ENCODE measurements at places on chromosomes 3 and 15.

DNA sequence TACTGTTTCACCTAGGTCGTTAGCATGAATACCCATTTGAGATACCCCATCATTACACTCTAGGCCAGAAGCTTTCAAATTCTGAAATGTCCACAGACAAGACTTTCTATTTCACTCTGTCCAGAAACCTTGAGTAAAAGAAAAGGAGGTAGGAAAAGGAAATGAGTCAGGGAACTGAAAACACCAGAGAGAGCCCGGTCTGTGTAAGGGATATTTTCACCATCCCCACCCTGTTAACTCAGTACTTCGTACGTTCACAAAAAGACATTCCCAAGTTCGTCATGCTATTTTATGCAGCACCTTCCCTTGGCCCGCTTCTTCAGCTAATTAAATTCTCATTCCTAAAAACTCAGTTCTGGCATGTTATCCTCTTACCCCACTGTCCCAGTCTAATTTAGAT, 89.4 kb upstream of the SOX2 start:
- DNase-seq = no peak

DNA sequence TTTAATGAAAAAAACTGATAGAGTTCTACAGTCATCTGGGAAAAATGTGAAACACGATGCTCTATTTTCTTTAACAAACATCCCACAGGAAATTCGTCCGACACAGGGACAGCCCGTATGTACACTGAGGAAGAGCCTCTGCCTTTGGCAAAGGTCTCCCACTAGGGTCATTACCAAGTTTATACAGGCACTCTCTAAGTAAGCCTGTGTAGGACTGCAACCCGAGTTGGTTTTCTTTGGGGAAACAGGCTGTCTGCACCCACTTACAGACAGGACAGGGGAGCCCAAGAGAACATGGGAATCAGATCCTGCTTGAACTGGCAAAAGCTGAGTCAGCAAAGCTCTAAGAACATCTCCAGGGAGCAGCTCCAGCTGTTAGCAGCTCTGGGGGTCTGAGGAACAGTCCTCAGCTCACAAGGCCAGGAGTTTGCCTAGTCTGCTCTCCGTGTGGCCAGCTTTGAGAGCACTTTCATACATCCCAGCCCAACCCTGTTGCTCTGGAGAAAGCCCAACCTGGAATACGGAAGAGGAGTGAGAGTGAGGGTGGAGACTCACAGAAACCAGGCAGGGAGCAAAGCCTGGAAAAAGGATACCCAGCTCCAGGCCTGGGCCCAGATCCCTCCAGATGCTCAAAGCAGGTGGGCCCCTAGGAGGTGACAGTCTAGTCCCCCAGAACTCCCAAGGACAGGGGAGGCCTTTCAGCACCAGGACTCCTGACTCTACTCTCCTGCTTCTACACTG, 1.9 kb downstream of the TBC1D2B start:
- DNase-seq = peak; percentile 23

DNA sequence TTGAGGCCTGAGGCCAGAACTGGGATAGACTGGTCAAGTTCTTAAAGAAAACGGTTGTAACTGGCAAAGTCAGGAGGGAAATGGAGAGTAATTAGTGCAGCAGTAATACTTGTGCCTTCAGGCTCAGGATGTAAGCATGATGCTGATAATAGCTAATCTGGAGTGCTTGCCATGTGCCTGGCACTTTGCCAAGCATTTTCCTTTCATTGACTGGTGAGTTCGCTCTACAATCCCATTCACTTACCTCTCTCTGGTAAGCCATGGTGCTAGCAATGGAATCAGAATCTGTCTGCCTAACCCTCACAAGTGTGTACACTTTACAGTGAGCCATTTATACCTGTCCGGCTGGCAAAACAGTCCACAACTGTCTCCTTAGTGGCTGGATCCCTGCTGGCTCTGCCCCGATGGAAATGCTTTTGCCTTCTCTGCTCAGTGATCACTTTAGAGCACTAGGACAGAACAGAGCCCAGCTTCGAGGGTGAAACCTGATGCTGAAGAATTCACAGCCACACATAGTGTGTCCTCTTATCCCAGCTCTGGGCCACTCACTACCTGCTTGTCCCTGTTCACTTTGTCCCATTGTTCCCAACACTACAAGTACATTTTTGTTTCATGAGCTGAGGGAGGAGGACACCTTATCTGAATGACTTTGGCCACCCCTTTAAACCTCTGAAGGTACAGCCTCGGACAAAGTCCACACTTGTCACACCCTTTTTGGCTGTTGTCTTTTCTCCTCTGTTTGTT, 10.3 kb downstream of the CHP1 start:
- peak; percentile 82 for DNase-seq

- no peak for DNase-seq
These were observed 550.0 kb downstream of the AGBL1 start for GRCh38 chr15:86629409-86630356.

DNA sequence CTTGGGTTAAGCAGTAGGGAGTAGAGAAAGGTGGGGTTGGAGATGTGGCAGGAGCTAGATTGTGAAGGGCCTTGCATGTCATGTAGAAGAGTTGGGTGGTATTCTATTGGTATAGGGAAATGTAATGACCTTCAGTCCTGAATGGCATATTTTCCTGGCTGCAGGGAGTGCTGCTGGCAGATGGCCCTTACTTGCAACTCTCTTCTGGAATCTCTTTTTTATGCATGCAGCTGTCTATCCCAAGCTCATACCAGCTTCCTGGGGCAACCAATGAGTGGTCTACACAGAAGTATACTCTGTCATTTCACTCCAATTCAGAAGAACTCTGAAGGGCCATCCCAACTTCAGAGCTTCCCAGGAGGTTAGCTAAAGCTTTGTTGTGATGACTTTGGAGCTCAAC, 144.7 kb upstream of the ANKRD28 start:
- no peak for DNase-seq

GRCh38 chr3:173398111-173398479, 551 bp downstream of the NLGN1 start:
- no peak for DNase-seq

DNA sequence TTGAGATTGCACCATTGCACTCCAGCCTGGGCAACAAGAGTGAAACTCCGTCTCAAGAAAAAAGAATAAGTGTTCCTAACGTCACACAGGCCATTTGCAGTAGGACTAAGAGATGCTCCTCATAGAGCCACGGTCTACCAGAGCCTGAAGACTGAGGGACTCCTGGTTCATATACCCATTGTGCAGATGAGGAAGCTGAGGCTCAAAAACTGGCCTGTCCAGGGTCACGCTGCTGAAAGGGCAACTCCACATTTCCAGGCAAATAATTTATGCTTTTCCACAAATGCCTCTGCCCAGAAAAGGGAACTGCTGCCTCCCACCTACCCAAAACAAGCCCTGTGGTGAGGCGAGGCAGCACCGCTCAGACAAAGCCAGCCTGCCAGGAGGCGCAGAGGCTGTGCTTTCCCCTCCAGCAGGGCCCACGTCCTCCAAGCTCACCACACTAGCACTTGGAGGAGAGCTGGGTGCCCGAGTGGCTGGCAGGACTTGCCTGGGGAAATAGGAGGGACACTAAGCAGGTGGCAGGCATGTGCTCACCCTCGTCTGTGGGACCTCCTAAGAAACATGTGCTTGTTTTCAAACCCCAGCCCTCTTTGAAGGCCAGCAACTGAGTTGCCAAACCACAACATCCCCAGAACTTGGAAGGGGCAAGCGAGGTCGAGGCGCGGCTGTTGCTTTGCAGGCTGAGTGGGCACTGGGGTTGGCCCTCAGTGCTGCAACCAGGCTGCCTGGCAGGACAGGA, 195.6 kb downstream of the XXYLT1 start:
- no peak for DNase-seq

Measured in COR-L47 (cell line).